ENCODE measurements at places on chromosomes 1 and 21.

DNA sequence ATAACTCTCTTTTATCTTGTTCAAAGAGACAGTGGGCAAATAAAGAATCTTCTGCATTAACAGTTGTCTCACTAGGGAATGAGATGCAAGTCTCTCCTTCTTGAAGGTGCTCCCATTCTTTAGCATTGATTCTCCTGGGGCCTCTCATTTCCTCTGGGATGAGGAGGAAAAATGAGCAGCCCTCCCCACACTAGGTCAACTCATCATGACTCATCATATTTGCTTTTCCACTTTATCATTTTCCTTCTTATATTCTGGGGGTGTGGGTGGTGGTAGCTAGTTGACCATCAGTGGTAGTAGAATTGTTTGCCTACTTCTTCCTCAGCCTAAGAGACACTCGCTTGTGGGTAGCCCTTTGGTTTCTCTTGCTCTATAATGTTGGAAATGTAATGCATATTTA is 182.0 kb upstream of the C1orf87 start:
- DNase-seq, result no peak

- no peak for DNase-seq
Observed at GRCh38 chr1:247293047-247293446, 37.2 kb downstream of the VN1R5 start.

- DNase-seq, result no peak
Observed at GRCh38 chr1:236002572-236002971, 62.3 kb downstream of the NID1 start.

GRCh38 chr1:99180915-99181314 is 83.4 kb upstream of the PLPPR4 start:
- no peak for DNase-seq

DNA sequence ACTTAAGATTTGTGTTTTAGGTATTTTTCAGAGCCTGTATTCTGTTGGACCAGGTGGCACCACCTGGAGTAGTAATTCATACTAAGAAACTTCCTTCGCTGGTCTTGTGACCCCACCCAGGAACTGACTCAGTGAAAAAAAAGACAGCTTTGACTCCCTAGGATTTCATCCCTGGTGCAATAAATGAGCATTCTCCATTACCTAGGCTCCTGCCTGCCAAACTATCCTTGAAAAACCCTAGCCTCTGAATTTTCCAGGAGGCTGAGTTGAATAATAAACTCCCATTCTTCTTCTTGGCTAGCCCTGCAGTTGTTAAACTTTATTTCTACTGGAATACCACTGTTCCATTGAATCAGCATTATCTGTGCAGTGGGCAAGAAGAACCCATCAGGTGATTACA is 10.6 kb upstream of the RGS18 start:
- no peak for DNase-seq

DNA sequence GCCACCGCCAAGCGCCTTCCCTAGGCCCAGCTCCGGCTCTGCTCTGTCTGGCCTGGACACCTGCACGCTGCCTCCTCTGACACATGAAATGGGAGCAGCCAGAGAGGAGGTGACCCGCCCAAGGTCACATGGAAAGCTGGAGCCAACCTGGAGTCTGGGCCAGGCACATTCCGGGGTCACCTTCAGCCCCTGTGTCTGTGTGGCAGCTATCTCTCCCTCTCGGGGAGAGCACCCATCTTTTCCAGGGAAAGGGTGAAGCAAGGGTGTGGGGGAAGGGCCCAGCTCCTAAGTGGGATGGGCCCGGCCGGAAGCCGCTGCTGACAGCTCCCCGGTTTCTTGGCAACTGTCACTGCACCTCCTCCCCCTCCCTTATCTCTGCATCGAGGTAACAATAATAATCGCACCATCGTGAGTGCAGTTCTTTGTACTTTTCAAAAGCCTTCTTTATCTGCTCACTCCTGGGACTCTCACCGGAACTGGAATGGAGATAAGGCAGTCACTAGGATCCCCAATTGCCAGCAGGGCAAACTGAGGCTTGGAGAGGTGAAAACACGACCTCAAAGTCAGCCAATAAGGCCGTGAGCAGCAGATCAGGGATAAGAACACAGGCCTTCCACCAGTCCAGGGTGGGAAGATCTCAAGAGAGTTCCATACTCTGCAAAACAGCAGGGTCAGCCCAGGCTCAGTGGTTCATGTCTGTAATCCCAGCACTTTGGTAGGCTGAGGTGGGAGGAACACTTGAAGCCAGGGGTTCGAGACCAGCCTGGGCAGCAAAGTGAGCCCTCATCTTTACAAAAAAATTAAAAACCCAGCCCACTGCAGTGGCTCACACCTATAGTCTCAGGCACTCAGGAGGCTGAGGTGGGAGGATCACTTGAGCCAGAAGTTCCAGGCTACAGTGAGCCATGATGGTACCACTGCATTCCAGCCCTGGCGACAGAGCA is 36.9 kb downstream of the RAP1GAP start:
- no peak for DNase-seq

- DNase-seq, result no peak
Observed at GRCh38 chr1:113133759-113134158, 60.8 kb downstream of the LRIG2 start.

DNA sequence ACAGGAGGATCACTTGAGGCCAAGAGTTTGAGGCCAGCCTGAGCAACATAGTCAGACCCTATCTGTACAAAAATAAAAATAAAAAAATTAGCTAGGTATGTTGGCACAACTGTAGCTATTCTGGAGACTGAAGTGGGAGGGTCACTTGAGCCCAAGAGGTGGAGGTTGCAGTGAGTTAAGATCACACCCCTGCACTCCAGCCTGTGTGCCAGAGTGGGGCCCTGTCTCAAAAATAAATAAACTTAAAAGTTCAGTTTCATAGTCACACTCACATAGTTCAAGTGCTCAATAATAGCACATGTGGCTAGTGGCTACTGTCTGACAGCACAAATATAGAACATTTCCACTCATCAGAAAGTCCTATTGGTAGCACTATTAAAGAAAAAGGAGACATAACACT is 5.2 kb upstream of the EVI5 start:
- DNase-seq, result no peak

DNA sequence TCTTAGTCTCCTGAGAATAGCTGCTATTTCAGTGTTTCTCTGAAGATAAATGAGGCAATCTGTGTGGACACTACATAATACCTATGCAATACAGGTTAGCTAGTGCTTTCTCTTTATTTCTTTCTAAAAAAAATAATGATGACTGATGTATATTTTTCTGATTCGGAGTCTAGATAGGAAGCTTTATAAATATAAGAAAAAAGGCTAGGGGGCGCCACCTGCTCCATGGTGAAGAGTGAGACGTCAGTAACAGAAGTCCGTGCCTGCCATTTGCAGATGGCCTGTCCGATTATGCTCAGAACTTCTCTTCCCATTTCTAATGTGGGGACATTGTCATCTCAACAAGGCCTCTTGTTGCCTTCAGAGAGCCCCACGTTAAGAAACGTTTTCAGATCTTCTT is 26.4 kb downstream of the QSOX1 start:
- no peak for DNase-seq

DNA sequence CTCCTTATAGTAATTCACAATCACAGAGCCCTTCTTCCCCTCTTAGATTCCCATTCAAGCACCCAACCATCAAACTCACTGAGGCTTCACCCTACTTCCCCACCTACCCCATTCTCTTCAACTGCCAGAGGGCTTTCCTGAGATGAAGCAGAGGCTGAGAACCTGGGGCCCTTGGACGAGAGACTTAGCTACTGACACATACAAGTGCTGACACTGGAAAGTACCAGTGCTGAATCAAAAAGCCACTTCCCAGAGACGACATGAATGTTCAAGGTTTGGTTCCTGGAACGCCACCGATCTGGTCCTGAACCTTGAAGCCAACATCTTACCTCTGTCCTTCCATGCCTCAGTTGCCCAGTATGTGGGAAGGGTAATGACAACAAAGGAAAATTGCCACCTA is 16.6 kb upstream of the RAP1A start:
- DNase-seq, result no peak

DNA sequence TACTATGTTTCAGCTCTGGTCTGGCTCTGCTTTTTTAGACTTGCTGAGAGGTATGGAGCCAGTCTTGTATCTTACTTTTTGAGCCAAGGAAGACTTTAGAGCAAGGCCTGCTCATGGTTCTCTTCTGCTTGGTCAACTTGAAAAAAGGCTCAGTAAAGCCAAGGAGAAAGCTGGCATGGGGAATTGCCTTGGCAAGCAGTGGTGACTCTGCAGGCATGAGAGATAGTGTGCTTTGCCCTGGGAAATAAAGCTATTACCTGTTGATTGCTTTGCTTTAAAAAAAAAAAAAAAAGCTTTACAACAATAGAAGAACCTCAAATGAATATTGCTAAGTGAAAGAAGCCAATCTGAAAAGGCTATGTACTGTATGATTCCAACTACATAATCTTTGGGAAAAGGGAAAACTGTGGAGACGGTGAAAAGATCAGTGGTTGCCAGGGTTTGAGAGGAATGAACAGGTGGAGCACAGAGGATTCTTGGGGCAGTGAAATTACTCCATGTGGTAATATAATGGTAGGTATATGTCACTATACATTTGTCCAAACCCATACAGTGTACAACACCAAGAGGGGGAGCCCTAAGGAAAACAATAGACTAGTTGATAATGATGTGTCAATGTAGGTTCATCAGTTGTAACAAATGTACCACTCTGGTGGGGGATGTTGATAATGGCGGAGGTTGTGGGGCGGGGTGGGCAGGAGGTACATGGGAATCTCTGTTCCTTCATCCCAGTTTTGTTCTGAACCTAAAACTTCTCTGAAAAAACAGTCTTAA is 87.6 kb downstream of the HMCN1 start:
- DNase-seq, result no peak

DNA sequence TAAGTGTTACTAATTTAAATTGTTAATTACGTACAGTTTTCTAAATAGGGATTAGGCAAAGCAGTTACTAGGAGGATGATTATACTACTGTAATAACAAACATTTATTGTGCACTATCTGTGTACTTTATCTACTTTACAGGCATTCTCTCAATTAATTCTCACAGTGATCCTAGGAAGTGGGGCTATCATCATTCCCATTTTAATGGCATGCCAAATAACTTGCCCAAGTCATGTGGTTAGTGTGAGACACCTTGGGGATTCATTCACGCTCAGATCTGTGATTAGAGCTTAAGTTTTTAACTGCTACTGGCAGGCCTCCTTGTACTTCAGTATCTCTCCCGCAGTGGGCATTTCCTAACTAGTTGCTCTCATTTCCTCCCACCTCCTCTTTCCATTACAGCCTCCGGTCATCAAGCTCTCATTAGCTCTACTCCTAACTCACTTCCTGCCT is 11.5 kb downstream of the PHLDA3 start:
- no peak for DNase-seq

DNA sequence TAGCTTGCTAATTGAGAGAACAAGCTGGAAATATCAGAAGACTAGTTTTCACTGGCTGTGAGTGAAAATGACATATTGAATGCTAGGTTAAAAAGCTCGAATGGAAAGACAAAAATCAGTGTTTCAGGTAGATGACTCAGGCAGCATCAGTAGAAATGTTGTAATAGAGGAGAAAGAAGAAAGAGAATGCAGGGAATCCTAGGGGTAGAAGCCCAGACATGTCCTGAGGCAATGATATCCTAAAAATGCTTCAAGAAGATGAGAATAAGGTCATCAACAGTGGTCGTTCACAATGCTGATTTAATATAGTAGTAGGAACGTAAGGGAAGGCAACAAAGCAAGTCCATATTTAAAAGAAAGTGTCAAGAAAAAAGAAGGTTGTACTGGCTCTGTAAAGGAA is 96.7 kb upstream of the HP1BP3 start:
- no peak for DNase-seq

GRCh38 chr1:238492271-238492670 is 601.5 kb upstream of the ZP4 start:
- DNase-seq, result no peak

GRCh38 chr1:111512132-111512889 is 8.9 kb upstream of the ADORA3 start:
- DNase-seq, result no peak

Data from osteocyte (in vitro differentiated cells).